Activated naive CD4-positive, alpha-beta T cell treated with anti-CD3 and anti-CD28 coated beads, Interleukin-2, amount 50 U/mL, for 72 hours (primary cell): ENCODE measurements at places on chromosomes 16 and 17.

GRCh38 chr17:83064021-83064731 lies 15.2 kb upstream of the METRNL start:
- peak; percentile 48 for DNase-seq

DNA sequence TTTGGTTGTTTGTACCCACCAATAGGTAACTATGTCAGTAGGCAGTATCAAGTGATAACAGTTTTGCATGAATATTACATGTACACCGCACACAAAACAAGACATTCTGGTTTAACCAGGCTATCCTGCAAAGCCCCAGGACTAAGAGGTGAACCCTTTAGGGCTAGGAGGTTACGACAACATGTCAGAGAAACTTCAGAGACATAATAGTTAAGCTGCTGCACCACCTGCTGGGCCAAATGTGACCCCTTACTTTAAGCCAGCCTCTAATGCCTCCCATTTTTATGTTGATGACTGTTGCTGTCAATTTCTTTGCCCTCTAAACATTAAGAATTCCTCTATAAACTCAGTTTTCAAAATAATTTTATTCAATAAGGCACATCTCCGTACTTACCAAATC lies 15.4 kb downstream of the SRP68 start:
- no peak for DNase-seq

DNA sequence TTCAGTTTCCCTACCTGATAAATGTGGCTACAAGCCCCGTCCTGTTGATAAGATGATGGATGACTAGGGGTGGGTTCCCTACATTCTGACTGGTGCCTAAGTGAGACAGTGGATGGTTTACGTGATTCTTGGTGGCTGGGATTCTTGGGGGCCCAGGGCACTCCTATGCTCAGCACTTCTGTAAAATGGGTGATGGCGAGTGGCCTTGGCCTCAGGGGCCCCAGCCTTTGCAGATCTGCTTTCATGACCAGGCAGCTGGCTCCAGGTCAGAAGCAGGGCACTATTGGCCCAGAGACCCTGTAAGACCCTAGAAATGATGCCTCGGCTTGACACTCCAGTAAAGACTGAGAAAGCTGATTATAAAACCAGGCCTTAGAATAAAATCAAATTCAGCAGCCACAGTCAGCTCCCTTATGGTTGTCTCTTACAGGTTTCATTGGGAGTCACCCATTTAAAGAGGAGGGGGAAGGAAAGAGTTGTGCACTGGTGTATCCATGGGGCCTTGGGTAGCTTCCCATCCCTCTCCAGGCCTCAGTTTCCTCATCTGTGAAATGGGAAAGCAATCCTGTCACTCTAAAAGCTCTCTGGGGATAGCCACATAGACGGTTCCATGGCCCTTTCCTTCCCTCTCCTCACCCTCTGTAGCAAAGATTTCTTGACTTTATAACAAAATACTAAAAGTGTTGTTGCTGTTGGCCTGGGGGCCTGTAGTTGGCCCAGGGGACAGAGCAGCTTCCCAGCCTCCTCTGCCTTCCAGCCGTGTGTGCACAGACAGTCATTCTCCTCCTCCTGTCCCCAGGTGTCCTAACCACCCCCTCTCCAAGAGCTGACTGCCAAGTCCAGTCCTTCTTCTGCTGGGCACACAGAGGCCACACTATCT lies 1.2 kb downstream of the SNX20 start:
- DNase-seq, result no peak

DNA sequence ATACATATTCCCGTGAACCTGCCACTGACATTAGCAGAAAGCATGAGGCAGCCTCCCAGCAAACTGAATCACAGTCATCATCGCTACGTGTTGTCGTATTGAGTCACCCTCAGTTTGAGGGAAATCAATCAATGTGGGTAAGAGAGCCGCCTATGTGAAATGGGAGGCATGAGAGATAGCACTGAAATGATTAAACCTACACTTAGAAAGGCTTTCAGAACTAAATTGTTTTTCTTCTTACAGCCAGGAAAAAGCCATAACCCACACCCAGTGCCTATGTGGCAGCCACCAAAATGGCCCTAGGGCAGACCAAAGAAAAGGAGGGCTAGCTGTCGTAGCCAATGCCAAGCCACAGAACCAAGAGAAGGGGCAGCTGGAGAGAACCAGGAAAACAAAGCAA lies 90.5 kb downstream of the ADAMTS18 start:
- DNase-seq, result no peak

GRCh38 chr16:5188318-5188988 lies 90.9 kb upstream of the EEF2KMT start:
- no peak for DNase-seq

- DNase-seq, result no peak
Observed at GRCh38 chr16:83928341-83929055, 24.5 kb upstream of the OSGIN1 start.
